ENCODE measurements at places on chromosomes 12 and 14.

DNA sequence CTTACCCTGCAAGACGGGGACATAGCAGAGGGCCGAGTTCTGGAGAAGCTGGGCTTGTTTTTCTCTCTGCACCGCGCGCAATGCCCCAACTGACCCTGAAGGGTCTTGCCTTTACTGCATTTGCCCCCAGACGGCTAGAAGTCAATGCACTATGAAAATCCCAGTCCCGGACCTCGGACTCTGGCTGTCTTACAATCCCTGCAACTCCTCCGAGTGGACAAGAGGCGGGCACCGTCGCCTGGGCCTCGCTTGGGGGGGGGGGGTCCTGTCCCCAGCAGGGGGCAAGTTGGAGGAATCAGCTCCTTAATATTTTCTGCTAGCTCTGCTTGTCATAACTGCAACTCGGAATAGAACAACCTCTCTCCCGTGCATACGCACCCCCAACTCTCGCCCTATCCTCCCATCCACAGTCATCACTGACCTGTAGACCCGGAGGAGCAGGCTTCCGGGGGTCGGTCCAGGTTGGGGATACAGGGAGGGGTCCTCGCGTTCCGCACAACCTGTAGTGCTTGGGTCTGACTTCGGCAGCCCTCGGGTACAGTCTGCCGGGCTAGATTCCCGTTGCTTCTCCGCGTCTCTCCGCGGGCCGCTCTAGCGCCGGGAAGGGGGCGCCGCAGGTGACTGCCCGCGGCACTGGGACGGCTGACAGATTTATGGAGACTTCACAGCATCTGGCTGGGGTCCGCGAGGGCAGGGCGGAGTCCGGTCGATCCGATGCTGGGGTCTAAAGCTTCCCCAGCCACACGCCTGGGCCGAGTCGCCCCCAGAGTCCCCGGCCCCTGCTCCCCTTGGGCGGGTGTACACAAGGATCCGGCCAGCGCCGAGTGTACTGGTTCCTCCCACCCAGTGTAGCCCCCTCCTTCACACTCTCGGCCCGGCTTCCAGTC is 3.3 kb upstream of the PAX9 start:
- no peak for DNase-seq

GRCh38 chr12:97323154-97323553 is 139.4 kb upstream of the RMST start:
- DNase-seq = no peak

GRCh38 chr12:7695237-7695560 is 376 bp downstream of the GDF3 start:
- DNase-seq = no peak

- no peak for DNase-seq
These were observed 63.1 kb upstream of the SLC38A2 start for GRCh38 chr12:46435625-46436024.

DNA sequence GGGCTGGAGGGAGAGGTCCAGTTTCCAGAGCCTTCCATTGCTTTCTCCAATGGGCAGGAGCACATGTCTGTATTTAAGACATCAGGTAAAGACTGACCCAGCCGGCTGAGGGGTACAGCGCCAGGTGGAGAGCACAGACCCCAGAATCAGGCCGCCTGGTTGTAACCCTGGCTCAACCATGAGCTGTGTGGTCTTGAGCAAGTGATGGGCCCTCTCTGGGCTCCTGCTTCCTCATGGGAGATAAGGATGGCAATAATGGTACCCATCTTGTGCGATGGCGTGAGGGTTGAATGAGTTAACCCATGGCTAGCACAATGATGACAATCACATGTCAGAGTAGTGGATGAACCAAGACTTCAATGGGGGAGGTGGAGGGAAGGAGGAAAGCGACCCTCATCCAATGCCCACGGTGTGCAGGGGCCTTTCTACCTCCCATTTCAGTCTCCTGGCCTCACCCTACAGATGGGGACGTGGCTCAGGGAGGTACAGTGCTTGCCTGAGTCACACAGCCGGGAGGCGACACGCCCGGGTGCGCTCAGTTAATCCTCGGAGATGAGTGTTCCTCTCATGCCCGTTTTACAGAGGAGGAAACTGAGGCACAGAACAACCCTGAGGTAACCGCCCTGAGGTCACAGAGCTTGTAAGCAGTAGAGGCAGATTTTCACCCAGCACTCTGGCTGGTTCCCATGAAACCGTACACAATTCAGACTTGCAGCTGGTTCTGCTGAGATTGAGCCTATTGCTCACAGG is 163.9 kb downstream of the RBM19 start:
- DNase-seq = no peak

GRCh38 chr12:31035226-31035625 is 38.4 kb upstream of the DDX11 start:
- DNase-seq = no peak

All from posterior cingulate gyrus (tissue), 11 donors.